ENCODE measurements at places on chromosomes 6 and 20.
A peak's percentile ranks its signal among the peaks of the same experiment; 100 is the strongest.

DNA sequence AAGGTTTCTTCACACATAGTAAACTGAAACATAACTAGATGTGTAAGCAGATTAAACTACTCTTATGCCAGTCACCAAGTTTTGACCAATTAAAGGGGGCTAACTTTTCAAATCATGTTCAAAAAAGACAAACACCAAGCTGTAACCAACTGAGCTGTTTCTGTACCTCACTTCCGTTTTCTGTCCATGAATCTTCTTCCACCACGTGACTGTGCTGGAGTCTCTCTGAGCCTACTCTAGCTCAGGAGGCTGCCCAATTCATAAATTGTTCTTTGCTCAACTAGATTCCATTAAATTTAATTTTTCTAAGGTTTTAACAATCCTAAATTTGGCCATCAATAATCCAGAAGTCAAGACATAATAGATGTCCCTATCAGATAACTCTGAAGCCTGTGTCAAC, 229.4 kb downstream of the FNDC1 start:
- no peak for DNase-seq

DNA sequence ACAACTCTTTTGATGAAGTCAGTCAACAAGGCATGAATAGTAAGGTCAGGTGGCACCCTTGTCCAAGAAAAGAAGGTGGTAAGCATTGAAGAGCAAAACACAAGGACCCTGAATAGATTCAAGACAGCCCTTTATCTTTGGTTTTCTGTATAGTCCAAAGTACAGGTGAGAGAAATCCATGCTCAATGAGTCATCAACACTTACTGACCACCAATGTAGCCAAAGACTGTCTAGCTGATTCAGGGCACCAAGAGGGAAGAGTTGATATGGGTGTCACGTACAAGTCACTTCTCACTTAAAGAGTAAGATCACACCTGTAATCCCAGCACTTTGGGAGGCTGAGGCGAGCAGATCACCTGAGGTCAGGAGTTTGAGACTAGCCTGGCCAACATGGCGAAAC, 528.3 kb downstream of the CD83 start:
- DNase-seq: no peak

- no peak for DNase-seq
Observed at GRCh38 chr20:19473216-19473921, 260.9 kb downstream of the SLC24A3 start.

DNA sequence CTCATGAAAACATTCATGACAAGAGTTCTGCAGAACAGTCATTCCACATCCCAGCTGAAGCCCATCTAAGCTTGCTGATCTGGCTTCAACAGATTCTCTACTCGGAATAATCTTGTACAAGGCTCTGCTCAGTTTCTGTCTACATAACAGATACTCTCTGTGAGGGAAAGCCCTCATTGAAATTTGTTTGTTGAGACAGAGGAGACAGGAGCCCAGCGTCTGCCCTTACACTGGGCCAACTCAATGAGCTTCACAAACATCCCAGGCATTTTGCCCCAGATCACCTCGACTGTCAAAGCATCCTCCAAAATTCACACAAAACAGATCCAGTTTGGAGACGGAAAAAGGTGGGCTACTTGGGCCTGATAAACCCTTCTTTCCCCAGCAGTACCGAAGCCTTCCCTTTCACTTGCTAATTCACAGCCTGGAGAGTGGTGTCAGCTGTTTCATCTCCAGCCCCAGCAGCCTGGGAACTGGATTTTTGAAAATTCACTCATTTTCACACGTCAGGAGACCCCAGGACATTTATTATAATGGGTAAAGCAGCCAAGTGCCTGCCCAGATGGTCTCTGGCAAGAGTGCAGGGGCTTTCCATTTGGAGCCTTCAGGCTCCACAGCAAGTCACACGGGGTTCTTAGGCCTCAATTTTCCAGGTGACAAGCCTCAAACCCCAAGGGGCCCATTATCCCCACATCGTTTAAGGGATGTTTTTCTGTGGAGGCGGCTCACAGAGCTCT, 7.3 kb downstream of the CCDC167 start:
- DNase-seq: no peak

DNA sequence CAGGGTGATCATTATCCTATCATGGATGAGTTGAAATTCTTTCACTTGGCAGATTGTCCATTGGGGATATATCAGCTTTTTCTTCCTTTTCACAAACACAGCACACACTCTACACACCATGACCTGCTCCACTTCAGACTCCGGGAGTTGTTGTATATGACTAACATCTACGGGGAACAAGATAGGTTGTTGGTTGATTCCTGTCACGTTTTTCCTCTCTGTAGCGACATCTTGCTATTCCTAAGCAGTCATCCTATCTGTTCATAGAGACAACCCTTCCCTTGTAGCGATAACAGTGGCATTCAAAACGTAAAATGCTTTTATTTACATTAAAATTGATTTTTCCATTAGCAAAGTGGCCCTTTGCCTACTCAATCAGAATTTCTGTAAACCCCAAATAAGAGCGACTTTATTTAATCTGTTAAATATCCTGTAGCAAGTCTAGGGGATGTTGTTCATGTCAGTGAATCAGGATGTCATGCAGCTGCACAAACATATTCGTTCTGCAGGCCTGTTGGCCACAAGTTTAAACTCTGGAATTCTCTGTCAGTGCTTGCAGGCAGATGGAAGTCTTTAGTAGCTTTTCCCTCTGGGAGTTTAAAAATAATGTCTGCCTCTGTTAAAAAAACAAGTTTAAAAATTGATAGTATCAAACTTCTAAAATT, 23.1 kb downstream of the PHACTR2 start:
- DNase-seq: no peak

DNA sequence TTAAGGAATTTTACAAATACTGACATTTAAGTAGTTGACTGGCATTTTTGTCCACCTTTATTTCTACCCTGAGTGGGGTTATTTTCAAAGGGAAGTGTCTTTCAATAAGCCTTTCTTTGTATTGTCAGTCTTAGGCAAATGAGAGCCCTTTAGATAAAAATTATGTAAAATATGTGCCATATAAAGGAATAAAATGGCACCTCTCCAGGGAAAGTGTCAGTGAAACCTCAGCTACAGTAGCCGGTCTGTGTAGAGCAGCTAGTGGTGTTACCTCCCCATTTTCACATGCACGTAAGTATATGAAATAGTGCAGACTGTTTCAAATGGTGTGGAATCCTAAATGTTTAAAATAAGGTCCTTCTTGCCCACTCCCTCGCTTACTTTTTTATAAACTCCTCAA, 5.0 kb downstream of the FAM217B start:
- no peak for DNase-seq

- DNase-seq: no peak
Observed at GRCh38 chr6:50984135-50984534, 165.5 kb downstream of the TFAP2B start.

DNA sequence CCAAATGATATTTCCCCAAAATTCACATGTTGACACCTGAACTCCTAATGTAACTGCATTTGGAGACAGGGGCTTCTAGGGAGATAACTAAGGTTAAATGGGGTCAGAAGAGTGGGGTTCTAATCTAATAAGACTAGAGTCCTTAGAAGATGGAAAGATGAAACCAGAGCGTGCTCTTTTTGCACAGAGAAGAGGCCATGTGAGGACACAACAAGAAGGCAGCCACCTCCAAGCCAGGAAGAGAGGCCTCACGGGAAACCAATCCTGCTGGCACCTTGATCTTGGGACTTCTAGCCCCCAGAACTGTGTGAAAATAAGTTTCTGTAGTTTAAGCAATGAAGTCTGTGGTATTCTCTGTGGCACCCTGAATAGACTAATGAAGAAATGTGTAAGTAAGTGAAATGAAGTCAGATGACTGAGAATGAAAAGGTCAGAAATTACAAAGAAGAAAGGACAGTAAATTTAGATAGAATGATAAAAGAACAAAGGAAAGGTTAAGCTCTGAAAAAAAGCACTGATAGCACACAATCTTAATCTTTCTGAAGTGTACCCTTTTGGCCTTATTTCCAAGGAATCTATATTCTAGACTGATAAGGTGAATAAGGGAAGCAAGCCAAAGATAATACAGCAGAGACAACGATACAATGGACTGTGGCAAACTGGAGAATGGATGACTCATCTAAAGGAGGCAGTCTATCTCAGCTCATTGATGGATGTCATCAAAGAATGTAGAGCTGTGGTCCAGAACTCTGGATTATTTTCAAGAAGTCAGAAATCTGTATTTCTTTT, 110.4 kb downstream of the MYB start:
- DNase-seq: no peak

DNA sequence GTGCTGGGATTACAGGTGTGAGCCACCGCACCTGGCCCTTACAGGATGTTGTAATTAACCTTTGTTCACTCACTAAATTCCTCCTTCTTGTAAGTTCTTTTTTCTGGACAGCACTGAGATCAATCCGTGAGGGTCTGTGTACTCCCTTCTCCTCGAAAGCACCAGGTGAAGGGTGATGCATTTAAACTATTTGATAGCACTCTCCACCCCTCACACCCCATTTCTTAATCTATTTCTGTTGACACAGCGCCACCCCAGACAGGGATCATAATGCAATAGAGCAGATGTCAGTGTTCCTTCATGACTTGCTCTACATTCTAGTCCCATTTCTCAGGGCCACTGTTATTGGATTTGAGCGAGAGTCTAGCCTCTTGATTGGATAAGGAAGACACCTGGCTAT, 46.3 kb downstream of the PPP1R14C start:
- no peak for DNase-seq

GRCh38 chr6:3188262-3188661, 30.9 kb upstream of the TUBB2A start:
- no peak for DNase-seq

DNA sequence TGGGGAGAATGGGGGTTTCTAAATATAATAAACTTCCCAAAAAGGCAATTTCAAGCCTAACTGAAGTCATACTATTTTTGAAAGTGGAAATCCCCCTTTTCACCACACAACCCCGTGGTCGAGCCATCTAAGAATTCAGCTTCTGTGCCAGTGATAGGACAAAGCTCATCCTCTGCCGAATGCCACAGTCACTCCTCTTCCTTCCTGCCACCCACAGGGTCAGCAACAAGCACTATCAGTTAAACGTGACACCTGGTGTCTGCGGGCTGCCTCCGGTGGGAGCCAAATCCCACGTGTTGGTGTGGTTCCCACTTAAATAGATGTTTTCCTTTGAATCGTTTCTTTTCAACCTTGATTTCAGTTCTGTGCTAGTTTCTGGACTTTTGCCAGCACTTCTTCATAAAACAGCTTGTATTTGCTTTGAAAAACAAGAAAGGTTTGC, 60.7 kb downstream of the TNFAIP3 start:
- DNase-seq: peak; percentile 97

DNA sequence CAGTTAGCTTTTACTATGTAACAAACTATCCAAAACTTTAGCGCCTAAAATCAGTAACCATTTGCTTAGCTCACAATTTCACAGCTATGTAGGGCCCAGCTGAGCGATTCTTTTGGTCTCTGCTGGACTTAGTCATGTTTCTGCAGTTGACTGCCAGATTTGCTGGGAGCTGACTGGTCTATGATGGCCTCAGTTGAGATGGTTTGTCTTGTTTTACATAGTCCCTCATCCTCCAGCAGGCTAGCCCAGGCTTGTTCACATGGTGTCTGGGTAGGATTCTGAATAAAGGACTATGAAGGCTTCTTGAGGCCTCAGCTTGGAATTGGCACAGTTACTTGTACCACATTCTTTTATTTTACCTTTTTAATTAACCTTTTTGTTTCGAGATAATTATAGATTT, 247.8 kb upstream of the CHD6 start:
- DNase-seq: no peak

- no peak for DNase-seq
Observed at GRCh38 chr6:83403191-83403590, 27.7 kb downstream of the ME1 start.

DNA sequence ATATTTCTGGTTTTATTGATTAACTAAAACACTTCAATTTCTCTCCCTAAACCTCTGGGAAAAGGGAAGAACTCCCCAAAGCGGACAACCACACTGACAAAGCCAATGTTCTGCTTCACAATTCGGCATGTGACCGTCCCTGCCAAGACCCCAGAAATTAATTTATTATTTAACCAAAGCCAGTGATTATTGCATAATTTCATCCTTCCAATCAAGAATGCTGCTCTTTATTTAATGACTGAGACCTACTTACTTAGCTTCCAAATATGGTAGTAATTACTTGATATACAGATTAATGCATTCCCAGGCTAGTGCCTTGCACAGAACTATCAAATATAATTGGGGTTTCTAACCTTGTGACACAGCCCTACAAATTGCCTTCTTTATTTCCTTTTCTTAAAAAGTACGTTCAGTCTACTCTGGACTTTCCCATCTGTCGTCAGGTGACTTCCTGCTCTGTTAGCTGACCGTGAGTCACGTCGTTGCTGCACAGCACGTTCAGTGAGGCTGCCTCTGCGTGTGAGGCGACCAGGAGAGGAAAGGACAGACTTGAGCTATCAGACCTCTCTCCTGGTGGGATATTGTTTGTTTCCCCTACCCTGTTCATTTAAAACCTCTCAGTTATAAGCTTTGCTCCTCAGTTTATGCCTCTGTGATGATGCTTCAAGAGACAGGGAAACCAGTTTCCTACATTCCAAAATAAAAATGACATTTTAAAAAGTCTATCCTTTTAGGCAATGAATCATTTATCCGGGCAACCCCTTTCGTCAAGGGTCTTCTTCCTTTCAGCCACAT, 55.7 kb upstream of the TNFAIP3 start:
- DNase-seq: peak; percentile 92

- DNase-seq: no peak
Observed at GRCh38 chr20:34754611-34755010, 50.5 kb downstream of the TP53INP2 start.

- DNase-seq: no peak
Observed at GRCh38 chr6:114524081-114524480, 181.3 kb upstream of the HS3ST5 start.

DNA sequence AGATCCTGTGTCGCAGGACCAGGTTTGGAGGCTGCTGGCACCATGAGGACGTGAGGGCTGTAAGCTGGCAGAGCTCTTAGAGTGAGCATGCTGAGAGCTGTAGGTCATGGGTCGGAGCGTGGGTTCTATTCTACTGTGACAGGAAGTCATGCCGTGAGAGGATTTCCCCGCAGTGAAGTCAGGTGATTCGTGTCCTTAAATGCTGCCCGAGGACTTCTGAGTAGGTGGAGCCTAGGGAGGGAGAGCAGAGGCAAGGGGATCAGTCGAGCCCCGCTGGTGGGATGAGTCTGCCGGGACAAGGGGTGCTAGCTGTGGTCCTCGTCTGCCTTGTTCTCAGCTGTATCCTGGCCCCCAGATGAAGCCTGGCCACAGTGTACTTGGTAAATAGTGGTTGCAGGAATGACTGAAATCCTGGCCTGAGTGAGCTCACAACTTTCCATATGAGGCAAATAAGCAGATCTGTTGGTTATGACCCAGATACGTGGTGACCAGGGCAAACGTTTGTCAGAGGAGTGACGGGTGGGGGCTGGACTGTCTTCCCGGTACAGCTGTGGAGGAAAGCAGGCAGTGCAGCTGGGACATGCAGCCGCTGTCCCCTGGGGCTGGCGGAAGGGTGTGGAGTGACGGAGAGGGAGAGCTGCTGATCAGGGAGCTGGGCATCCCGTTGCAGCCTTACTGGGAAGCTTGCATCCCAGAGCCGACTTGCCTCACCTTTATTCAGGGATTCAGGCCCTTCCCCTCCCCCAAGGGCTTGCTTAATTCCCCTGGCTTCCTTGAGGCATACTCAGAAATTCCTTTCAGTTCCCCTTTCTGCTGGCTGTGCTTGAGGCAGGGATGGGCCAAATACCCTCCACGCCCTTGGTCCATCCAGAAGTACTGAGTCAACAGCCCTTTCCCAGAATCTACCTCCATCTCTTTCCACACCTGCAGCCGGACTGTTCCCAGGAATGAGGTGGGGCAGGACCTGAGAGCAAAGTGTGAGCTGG, 250.9 kb upstream of the RREB1 start:
- no peak for DNase-seq

GRCh38 chr20:58850693-58851174, at the start of gene GNAS-AS1:
Gene GNAS-AS1, minus strand, starts transcription at chr20:58850902.
- DNase-seq: peak; percentile 83

GRCh38 chr6:56772737-56773184, 130.1 kb upstream of the DST start:
- no peak for DNase-seq

All from MM.1S (cell line).